Aorta (tissue), 5 donors: ENCODE measurements at places on chromosomes 1 and 21. TPM values are rescaled to one million over a fixed set of nuclear protein-coding genes. Genes with fewer than 3 reads are reported as not detected.

DNA sequence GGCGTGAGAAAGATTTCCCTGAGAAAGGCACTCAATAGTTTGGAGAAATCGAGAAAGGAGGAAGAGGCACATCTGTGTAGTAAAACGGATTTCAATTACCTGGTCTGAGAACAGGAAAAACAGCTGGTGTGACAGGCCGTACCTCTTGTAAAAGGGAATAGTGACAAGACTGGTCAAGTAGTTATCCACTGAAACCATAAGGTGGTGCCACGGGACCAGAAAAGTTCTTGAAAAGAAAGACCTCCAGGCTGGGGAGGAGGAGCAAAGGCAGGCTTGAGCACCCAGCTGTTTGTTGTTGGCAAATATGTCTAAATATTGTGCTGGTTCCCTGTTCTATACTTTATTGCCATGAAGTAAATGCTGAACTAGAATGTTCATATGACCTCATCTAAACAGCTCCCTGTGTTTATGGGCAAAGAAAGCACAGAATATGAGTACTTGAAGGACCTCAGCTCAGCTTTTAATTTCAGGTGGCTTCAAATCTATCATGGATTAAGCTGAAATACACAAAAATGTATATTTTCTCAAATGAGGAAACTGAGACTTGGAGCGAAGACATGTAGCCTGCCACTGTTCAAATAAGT, 4.0 kb downstream of the HAO2 start:
- no peak overlapping the region for H3K27ac ChIP-seq
- H3K4me1 ChIP-seq = no peaks in the 10 kb centered on the region
- no peak for DNase-seq
- no peak overlapping the region for H3K4me3 ChIP-seq
- H3K27me3 ChIP-seq = no peaks in the 10 kb centered on the region

DNA sequence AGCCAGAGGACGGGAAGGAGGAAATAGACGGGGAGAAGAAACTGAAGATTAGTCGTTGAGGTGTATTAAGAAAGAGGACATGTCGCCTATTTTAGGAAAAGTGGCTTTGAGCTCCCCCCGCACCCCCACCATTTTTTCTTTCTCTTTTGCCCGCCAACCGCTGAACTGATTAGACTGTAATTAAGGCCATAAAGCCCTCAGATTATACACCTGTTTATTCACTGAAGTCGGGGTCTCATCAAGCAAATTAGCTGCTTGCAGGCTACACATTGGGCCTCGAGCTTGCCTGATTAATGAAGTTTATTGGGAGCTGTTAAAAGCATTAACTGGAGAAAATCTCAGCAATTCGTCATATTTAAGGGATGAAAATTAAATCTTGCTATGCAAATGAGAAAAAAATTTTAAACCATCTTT, 119.4 kb upstream of the RRP15 start:
- H3K4me3 ChIP-seq = peak overlapping the region; percentile 43
- H3K4me1 ChIP-seq = no peaks in the 10 kb centered on the region
- no peaks in the 10 kb centered on the region for H3K27me3 ChIP-seq
- H3K27ac ChIP-seq = no peak overlapping the region
- no peaks in the 10 kb centered on the region for H3K36me3 ChIP-seq

DNA sequence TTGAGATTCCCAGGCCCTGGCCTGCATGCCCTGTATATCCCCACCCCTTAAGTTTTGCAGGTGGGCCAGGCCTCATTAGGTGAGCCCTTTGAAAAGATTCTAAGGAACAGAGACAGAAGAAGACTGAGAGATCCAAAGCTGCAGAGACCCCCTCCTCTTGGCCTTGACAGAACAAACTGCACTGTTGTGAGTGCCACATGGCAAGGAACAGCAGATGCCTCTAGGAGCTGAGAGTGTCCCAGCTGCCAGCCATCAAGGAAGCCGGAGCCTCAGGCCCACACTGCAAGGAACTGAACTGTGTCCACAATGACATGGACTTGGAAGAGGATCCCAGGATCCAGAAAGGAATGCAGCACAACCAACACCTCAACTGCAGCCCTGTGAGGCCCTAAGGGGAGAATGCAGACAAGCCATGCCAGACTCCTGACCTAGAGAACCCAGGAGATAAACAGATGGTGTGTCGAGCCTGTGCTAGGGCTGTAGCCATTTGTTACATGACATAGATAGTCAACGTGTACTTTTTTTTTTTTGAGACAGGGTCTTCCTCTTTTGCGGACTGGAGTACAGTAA, 182.7 kb downstream of the AJAP1 start:
- H3K36me3 ChIP-seq = no peaks in the 10 kb centered on the region
- no peak overlapping the region for H3K27ac ChIP-seq
- no peak overlapping the region for H3K4me3 ChIP-seq
- H3K4me1 ChIP-seq = no peaks in the 10 kb centered on the region
- no peak for DNase-seq

DNA sequence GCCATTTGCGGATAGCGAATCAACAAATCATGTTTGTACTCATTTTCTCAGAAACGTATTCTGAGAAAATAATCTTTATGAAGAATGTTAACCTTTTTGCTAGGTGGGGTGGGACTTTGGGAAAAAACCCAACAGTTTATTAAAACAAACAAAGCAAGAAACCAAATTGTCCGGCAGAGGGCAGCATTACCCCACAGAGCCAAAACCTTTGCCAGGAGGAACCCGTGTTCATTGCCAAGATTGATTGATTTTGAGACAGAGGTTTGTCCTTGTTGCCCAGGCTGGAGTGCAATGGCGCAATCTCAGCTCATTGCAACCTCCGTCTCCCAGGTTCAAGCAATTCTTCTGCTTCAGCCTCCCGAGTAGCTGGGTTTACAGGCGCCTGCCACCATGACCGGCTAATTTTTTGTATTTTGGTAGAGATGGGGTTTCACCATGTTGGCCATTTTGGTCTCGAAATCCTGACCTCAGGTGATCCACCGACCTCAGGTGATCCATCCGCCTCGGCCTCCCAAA, 70.8 kb upstream of the RHOU start:
- no peak overlapping the region for H3K27ac ChIP-seq
- no peak overlapping the region for H3K4me3 ChIP-seq
- DNase-seq = peak; percentile 88

- H3K4me3 ChIP-seq = no peak overlapping the region
- no peaks in the 10 kb centered on the region for H3K27me3 ChIP-seq
- no peaks in the 10 kb centered on the region for H3K4me1 ChIP-seq
- no peak overlapping the region for H3K27ac ChIP-seq
Observed at GRCh38 chr1:94061513-94062443, 59.2 kb downstream of the ABCA4 start.

- DNase-seq = no peak
- H3K36me3 ChIP-seq = no peaks in the 10 kb centered on the region
- H3K4me1 ChIP-seq = no peaks in the 10 kb centered on the region
- no peaks in the 10 kb centered on the region for H3K27me3 ChIP-seq
Observed at GRCh38 chr1:96360036-96360795, 361.4 kb upstream of the PTBP2 start.

DNA sequence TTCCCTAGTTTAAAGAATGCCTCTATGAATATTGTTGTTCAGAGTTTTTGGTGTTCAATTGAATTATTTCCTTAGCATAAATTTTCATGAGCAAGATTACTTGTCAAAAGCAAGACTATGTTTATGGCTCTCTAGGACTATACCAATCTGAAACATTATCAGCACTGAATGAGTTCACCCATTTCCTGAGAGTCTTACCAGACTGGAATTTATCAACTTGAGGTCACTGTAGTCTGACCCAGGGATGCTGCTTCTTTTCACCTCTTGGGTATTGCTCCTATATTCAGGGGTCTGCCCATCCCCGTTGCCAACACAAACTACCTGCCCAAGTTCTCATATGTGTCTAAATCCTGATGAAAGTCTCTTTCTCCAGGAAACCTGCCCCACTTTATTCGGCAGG, 42.6 kb downstream of the OPTC start:
- no peaks in the 10 kb centered on the region for H3K27me3 ChIP-seq
- H3K4me3 ChIP-seq = no peak overlapping the region
- no peak overlapping the region for H3K27ac ChIP-seq
- H3K36me3 ChIP-seq = no peaks in the 10 kb centered on the region

GRCh38 chr1:230827081-230827681, 41.1 kb downstream of the C1orf198 start:
- H3K4me1 ChIP-seq = peaks cover 6% of the 10 kb centered on the region
- H3K4me3 ChIP-seq = no peak overlapping the region
- no peaks in the 10 kb centered on the region for H3K36me3 ChIP-seq
- peak overlapping the region; percentile 26 for H3K27ac ChIP-seq

GRCh38 chr1:153942766-153943549, 3.6 kb downstream of the DENND4B start:
- no peak overlapping the region for H3K27ac ChIP-seq
- no peaks in the 10 kb centered on the region for H3K4me1 ChIP-seq
- H3K36me3 ChIP-seq = no peaks in the 10 kb centered on the region
- peak; percentile 21 for DNase-seq
- no peaks in the 10 kb centered on the region for H3K27me3 ChIP-seq
- H3K4me3 ChIP-seq = no peak overlapping the region

- H3K36me3 ChIP-seq = no peaks in the 10 kb centered on the region
- H3K27ac ChIP-seq = no peak overlapping the region
- no peaks in the 10 kb centered on the region for H3K4me1 ChIP-seq
- peak; percentile 56 for DNase-seq
- H3K27me3 ChIP-seq = no peaks in the 10 kb centered on the region
- no peak overlapping the region for H3K4me3 ChIP-seq
Observed at GRCh38 chr21:45867671-45868081, 113.9 kb upstream of the COL6A1 start.

GRCh38 chr1:24795236-24795635, 50.0 kb downstream of the CLIC4 start:
- H3K27ac ChIP-seq = no peak overlapping the region
- peaks cover 11% of the 10 kb centered on the region for H3K4me1 ChIP-seq

- no peaks in the 10 kb centered on the region for H3K36me3 ChIP-seq
- DNase-seq = no peak
- H3K4me3 ChIP-seq = no peak overlapping the region
- no peak overlapping the region for H3K27ac ChIP-seq
- H3K4me1 ChIP-seq = no peaks in the 10 kb centered on the region
- no peaks in the 10 kb centered on the region for H3K27me3 ChIP-seq
Observed at GRCh38 chr1:228430243-228430642, 13.6 kb upstream of the TRIM17 start.

- H3K4me3 ChIP-seq = no peak overlapping the region
- H3K27me3 ChIP-seq = no peaks in the 10 kb centered on the region
- DNase-seq = no peak
- no peaks in the 10 kb centered on the region for H3K4me1 ChIP-seq
- no peaks in the 10 kb centered on the region for H3K36me3 ChIP-seq
Observed at GRCh38 chr1:48864913-48865312, 88.2 kb upstream of the BEND5 start.

DNA sequence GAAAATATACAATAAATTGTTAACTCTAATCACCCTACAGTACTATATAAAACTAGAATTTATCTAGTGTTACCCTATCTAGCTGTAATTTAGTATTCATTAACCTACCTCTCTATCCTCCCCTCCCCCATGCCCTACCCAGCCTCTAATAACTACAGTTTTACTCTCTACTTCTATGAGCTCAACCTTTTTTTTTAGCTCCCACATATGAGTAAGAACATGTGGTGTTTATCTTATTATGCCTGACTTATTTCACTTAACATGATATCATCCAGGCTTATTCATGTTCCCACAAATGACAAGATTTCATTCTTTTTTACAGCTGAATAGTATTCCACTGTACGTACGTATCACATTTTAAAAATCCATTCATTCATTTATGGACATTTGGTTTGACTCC, 46.0 kb upstream of the WARS2 start:
- H3K27me3 ChIP-seq = no peaks in the 10 kb centered on the region
- H3K4me3 ChIP-seq = no peak overlapping the region
- H3K4me1 ChIP-seq = no peaks in the 10 kb centered on the region
- no peak for DNase-seq

GRCh38 chr1:42941640-42942330, 16.9 kb downstream of the SLC2A1 start:
- H3K4me3 ChIP-seq = no peak overlapping the region
- peak overlapping the region; percentile 95 for H3K27ac ChIP-seq
- H3K36me3 ChIP-seq = no peaks in the 10 kb centered on the region
- DNase-seq = peak; percentile 93

DNA sequence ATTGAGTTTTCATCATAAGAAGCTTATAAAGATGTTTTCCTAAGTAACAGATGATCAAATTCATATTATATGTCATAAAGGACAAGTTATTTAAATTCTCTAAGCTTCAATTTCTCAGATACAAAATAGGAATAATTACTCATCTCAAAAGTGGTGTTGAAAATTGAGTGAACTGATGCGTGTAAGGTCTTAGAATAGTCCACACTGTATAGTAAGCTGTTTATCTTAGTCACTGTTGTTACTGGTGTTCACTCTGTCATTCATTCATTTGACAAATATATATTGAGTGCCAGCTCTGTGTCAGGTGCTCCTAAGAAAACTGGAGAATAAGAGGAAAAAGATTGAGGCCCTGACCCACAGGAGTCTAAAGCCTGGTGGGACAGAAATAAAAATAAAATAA, 186.3 kb upstream of the BRINP3 start:
- no peak overlapping the region for H3K4me3 ChIP-seq
- H3K27me3 ChIP-seq = no peaks in the 10 kb centered on the region
- DNase-seq = no peak
- H3K36me3 ChIP-seq = no peaks in the 10 kb centered on the region
- no peaks in the 10 kb centered on the region for H3K4me1 ChIP-seq

GRCh38 chr1:198173832-198174231, 17.0 kb downstream of the NEK7 start:
- no peak overlapping the region for H3K4me3 ChIP-seq
- DNase-seq = no peak
- H3K27me3 ChIP-seq = no peaks in the 10 kb centered on the region
- no peak overlapping the region for H3K27ac ChIP-seq
- H3K4me1 ChIP-seq = peaks cover 24% of the 10 kb centered on the region
- H3K36me3 ChIP-seq = no peaks in the 10 kb centered on the region

GRCh38 chr1:204971517-204972336, 71.3 kb upstream of the CNTN2 start:
- DNase-seq = no peak
- H3K4me1 ChIP-seq = no peaks in the 10 kb centered on the region
- H3K27ac ChIP-seq = no peak overlapping the region
- H3K27me3 ChIP-seq = no peaks in the 10 kb centered on the region

DNA sequence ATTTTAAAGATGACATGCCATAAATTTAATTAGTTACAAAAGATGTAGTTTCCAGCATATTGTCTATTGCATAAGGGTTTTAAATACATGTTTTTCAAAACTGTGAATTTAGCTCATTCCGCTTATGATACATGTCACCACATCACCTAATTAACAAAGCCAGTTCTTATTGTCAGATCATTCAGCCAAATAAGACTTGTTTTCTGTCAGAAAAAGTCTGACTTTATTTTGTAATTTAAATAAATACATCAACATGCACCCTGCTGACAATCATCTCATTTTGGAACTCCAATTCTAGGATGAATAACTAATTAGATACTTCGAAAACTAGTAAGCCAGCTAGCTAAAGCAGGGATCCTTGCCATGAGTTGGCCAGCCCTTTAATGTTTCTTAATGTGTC, 110.9 kb upstream of the APP start:
- H3K36me3 ChIP-seq = no peaks in the 10 kb centered on the region
- no peak for DNase-seq
- H3K27me3 ChIP-seq = no peaks in the 10 kb centered on the region
- no peak overlapping the region for H3K4me3 ChIP-seq

CYP4A11 gene
- total RNA-seq = 0.16 TPM

ZNF672 gene
- total RNA-seq = 30.5 TPM

MAP10 gene
- 1.8 TPM for total RNA-seq

S1PR1 gene
- 51.3 TPM for total RNA-seq

YY1AP1 gene
- 84.3 TPM for total RNA-seq

THEMIS2 gene
- total RNA-seq = 36.1 TPM

MYOM3 gene
- total RNA-seq = 1.9 TPM

ASPM gene
- 1.6 TPM for total RNA-seq

LMX1A gene
- total RNA-seq = not detected

AKR7A3 gene
- total RNA-seq = 1.2 TPM

OR6N1 gene
- total RNA-seq = not detected

ESPN gene
- 0.84 TPM for total RNA-seq
